ENCODE measurements at places on chromosomes 2 and 18. TPM values are rescaled to one million over a fixed set of nuclear protein-coding genes. Genes with fewer than 3 reads are reported as not detected.

GRCh38 chr2:85216927-85217326 is 83.7 kb downstream of the TCF7L1 start:
- H3K4me3 ChIP-seq = no peak overlapping the region
- H3K27ac ChIP-seq = no peak overlapping the region
- peaks cover 31% of the 10 kb centered on the region for H3K27me3 ChIP-seq
- no peaks in the 10 kb centered on the region for H3K4me1 ChIP-seq
- DNase-seq = no peak

DNA sequence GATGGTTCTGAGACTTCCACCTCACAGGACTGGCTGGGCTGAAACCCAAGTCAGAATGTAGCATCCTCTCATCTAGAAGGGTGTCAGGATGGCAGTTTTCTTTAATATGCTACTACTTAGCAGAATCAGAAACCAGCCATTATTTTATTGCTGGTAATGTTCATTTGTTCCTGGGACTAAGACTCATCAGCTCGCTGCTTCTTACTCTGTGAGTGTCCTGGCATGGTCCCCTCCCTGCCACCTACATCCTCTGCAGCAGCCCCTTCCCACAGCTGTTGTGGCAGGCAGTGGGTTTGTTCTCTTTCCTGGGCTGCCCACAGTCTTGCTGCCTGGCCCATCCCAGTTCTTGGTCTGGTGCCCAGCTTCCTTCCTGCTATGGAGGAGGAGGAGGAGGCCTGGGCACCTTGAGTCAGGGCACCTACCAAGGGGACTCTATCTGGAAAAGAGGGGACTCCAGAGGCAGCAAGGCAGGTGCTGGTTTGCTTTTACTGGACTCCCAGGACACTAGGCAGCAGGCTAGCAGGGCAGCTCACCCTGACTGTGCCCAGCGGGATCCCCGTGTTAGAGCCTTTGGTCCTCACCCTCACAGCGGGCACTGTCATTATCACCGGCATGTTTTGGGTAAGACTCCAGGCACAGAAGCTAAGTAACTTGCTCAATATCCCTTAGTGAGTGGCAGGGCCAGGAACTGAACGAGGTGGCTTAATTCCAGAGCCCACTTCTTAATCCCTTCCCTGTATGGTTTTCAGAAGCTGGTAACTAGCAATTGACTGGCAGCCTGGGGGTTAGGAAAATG is 62.1 kb downstream of the LRRFIP1 start:
- peak overlapping the region; percentile 81 for H3K4me3 ChIP-seq
- no peaks in the 10 kb centered on the region for H3K27me3 ChIP-seq
- DNase-seq = no peak
- H3K27ac ChIP-seq = peak overlapping the region; percentile 52

DNA sequence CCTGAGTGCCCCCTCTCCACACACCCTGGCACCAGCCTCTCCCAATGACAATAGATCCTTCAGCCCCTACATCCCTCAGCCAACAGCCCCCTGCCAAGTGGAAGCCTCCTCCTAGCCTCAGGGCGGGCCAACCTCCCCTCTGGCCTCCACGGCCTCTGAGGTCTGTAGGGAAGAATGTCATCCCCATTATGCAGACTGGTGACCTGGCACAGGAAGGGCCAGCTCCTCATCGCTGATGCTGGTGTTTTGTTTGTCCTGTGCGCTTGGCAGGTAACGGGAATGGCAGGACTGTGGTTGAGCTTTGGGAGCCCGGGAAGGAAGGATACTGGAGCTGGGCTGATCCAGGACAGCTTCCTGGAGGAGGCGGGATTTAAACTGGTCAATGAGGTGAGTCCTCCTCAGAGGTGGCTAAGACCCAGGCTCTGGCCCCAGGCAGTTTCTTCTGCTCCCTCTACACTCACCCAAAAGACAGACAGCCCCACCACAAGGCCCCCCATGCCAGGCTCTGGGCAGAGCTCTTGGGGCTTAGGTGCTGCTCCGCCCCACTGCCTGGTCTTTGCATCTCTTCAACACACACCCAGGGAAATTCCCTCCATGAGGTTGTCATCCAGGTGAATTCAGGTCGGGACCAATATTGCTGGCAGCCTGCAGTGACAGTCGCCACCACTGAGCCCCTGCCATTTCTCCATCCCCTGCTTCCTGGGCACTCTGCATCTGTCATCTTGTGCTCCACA is 75.2 kb upstream of the SMAD7 start:
- peaks cover 7% of the 10 kb centered on the region for H3K4me1 ChIP-seq
- no peak overlapping the region for H3K4me3 ChIP-seq
- H3K27ac ChIP-seq = no peak overlapping the region
- H3K27me3 ChIP-seq = peaks cover 7% of the 10 kb centered on the region
- H3K36me3 ChIP-seq = no peaks in the 10 kb centered on the region

The C2orf72 gene
- total RNA-seq = 0.84 TPM

DNA sequence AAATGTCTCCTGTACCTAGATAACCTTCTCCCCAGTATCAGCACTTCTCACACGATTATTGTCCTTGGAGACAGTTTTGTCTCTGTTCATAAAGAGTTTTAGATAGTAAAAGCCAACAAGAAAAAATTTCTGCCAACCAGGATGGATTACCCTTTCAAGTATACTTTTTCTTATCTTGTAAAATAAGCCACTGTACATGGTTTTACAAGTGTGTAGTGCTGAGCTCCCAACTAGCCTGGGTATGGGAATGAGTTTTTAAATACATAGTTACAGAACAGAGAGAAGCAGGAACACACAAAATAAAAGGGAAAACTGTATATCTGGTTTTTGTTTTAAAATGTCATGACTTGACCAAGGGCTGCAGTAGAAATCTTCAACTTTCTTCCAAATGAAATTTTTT is 76.7 kb downstream of the C18orf54 start:
- no peak overlapping the region for H3K27ac ChIP-seq
- no peaks in the 10 kb centered on the region for H3K36me3 ChIP-seq
- no peak for DNase-seq
- peaks cover 21% of the 10 kb centered on the region for H3K27me3 ChIP-seq
- H3K4me1 ChIP-seq = no peaks in the 10 kb centered on the region

DNA sequence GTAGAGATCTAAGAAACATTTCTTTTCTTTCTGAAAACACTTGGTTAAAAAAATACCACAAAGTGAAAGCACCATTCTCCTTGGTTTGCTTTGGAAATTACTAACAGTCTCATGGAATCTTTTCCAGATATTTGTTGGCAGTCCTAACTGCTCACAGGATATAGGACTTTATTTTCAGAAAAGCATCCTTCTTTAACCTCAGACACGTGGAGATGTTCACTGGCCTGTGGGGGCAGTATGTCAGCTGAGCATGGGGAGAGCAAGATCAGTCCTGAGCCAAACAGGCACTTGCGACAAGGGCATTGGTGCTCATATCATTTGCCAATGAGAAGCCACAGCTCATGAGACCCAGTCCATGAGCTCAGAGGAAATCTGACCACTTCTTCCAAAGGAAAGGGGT is 371.9 kb downstream of the NBAS start:
- H3K27me3 ChIP-seq = no peaks in the 10 kb centered on the region
- DNase-seq = no peak
- H3K27ac ChIP-seq = no peak overlapping the region
- H3K36me3 ChIP-seq = no peaks in the 10 kb centered on the region
- no peak overlapping the region for H3K4me3 ChIP-seq

DNA sequence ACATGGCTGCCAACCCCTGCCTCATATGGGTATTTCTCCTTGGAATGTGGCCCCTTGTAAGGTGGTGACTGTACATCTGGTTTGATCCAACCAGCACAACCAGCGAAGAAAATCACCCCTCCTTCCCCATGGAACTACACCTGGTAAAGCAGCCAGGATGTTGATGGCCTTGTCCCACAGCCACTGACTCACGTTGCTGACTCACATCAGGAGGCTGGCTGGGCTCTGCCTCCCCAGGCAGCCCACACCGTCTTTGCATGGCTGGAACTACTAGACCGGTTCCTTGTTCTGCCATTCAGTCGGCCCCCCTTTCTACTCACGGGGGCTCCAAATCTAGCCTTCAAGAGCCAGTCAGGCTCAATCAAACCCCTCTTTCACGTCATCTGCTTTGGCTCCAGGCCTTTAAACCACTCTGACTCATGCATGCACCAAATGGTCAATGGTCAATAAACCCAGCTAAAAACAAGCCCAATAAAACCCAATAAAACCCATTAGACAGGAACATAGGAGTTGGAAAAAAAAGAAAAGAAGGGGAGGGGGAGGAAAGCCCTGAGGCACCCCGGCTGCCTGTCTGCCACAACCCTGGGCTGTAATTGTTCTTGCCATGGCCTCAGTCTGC is 114.8 kb downstream of the PLB1 start:
- peak; percentile 66 for DNase-seq
- H3K27ac ChIP-seq = no peak overlapping the region
- no peaks in the 10 kb centered on the region for H3K36me3 ChIP-seq
- H3K4me3 ChIP-seq = peak overlapping the region; percentile 31
- H3K4me1 ChIP-seq = peaks cover 17% of the 10 kb centered on the region
- H3K27me3 ChIP-seq = no peaks in the 10 kb centered on the region

The NMUR1 gene
- total RNA-seq = not detected

DNA sequence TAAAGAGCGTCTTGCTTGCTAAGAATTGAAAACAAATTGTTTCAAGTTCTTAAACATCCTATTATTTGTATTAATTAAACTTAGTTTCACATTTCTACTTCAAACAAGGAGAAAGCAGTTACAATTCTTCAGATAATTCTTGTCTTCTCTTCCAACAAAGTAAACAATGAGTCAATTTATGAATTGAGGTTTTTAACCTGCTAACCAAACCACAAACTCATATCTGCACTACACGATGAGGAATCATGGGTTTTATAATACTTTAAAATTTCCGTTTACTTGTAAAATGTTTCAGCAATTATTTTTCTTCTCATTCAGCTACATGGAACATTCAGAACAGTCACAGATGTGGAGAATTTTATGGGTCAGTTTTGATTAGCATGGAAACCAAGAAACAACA is 114.2 kb downstream of the SPIRE1 start:
- H3K27ac ChIP-seq = peak overlapping the region; percentile 57
- no peak overlapping the region for H3K4me3 ChIP-seq
- H3K36me3 ChIP-seq = peaks cover 8% of the 10 kb centered on the region
- no peaks in the 10 kb centered on the region for H3K27me3 ChIP-seq

The CAPN14 gene
- total RNA-seq = 0.65 TPM

The SNORC gene
- total RNA-seq = 4.1 TPM
